ENCODE measurements at places on chromosomes 4 and X.

GRCh38 chr4:152996111-152996571 lies 60.0 kb downstream of the FHDC1 start:
- no peak for DNase-seq

DNA sequence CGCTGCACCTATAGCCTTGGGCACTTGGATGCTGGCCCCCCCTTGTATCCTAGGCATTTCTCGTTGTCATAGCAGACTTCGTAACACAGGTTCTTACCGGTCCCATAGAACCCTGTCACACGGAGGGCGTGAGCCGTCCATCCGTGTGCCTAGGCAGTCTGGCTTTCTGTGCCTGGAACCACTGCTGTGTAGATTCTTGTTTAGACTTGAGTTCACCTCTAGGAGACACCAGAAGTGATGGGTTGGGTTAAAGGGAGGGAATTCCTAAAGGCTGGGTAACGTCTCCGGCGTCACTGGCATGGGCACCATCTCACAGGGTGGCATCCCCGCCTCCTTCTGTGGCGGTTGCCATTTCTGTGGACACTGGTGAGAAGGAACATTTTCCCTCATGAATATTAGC lies 13.5 kb upstream of the NKX1-1 start:
- DNase-seq = no peak

DNA sequence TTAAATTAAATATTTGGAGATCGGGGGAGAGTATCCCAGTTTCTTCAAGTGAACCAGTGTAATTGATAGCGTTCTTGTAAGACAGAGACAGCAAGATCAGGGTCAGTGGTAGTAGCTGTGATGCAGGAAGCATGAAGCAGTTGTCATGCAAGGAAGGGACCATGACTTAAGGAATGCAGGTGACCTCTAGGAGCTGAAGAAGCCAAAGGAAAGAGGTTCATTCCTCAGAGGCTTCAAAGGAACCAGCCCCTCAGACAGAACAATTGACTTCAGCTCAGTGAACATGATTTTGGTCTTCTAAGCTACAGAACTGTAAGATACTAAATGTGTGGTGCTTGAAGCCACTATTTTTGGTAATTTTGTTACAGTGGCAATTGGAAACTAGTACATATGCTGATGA lies 51.6 kb downstream of the GLRB start:
- DNase-seq = no peak

GRCh38 chr4:163878336-163879121 lies 384.0 kb downstream of the TMA16 start:
- DNase-seq = no peak

Measured in fibroblast of the aortic adventitia (primary cell).